Mesothelial cell of epicardium (in vitro differentiated cells): ENCODE measurements at places on chromosomes 6 and 20.
A peak's percentile ranks its signal among the peaks of the same experiment; 100 is the strongest.

GRCh38 chr6:109821428-109821827 is 130.3 kb downstream of the FIG4 start:
- DNase-seq: no peak

DNA sequence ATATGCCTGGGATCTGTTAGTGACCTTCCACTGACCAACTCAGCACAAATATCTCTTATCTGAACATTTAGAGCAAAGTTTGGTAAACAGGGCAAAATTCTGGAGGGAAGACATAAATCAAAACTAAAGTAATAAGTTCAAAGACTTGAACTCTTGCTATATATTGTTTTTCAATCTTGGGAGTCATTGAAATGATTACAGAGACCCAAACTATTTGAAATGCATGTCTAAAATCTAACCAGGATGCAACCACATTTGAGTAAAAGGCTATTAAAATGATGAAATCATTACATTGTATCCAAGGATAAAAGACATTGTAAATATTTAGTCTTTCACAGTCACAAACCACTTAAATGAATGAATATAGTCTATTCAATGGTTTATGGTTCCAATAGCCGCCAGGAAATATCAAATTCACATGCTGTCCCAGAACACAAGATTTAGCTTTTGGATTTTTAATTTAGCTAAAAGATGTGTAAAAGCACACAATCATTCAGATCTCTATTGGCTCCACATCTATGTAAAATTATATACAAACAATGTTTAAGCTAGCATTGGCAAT is 256.6 kb upstream of the EPHA7 start:
- no peak for DNase-seq

GRCh38 chr6:142842418-142843261 is 102.3 kb downstream of the HIVEP2 start:
- DNase-seq: no peak

GRCh38 chr6:167825332-167826229 is 1.1 kb upstream of the AFDN start:
- DNase-seq: peak; percentile 58

DNA sequence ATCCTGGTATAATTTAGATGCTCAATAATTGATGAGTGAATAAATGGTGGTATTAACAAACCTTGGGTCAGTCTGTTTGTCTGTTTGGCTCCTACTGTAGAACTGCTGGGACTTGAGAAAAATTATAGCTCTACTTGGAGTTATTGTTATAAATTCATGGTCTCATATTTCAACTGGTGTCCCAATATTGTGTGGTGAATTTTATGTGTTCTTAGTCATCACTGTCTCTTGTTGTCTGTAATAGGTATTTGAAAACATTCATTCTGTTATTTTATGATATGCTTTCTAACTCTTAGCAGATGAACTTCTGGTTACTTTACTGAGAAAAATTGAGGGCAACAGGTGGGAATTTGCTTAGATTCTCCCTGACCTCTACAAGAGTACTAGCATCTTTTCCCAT is 221.4 kb downstream of the CDKAL1 start:
- DNase-seq: no peak

- no peak for DNase-seq
Measured at GRCh38 chr6:149423964-149424440, 23.9 kb downstream of the SUMO4 start.

- DNase-seq: no peak
Measured at GRCh38 chr6:155444120-155444917, 11.3 kb downstream of the NOX3 start.

DNA sequence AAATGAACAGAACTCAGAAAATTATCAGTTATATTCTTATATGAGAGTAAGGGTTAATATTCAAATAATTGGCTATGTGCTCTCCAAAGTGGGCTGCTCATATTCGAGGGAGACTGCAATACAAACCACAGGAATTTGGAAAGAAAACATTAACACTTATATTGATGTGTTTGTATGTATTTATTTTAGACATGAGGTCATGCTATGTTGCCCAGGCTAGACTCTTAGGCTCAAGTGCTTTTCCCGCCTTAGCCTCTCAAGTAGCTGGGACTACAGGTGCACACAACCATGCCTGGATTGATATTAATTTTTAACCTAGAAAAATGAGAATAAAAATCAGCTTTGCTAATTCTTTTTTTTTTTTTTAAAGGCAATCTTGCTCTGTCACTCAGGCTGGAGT is 35.0 kb downstream of the BTBD9 start:
- no peak for DNase-seq

DNA sequence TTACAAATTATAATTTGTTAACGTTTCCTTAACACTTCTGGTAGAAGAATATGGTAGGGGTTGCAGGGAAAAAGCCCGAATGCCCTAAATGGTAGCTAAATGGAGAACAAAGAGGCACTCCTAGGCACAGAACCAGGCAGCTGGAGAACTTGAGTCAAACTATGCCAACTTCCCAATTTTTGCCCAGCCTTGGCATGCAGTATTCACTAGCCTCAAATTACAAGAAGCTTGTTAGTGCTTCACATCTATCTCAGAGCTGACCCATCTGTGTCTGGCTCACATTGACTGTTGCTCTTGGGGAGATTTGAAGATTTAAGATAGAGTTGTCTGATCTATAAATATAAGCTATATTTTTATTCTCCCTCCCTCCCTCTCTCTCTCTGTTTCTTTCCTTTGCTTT is 19.4 kb upstream of the LRFN2 start:
- no peak for DNase-seq
